ENCODE measurements at places on chromosomes 11 and 22.

GRCh38 chr11:84663731-84664130 is 963.4 kb downstream of the DLG2 start:
- no peak for DNase-seq

DNA sequence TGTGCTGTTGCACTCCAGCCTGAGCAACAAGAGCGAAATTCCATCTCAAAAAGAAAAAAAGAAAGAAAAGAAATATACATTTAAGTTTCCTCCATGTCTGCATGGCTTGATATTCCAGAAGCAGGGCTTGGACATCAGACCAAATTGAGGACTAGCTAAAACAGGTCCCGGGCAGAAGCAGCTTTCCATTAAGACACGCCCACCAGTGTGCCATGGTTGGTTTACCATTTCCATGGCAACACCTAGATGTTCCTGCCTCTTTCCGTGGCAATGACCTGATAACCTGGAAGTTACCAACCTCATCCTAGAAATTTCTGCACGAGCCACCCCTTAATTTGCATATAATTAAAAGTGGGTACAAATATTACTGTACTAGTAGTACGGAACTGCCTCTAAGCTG is 111.3 kb downstream of the NAT10 start:
- DNase-seq = no peak

- no peak for DNase-seq
Observed at GRCh38 chr11:35066030-35066429, 72.9 kb upstream of the CD44 start.

GRCh38 chr22:37330200-37331033 is 48.1 kb downstream of the CYTH4 start:
- DNase-seq = no peak

GRCh38 chr11:19311308-19312030 is 70.7 kb upstream of the E2F8 start:
- no peak for DNase-seq

GRCh38 chr11:48177661-48178060 is 38.9 kb upstream of the OR4B1 start:
- no peak for DNase-seq

- DNase-seq = no peak
Observed at GRCh38 chr11:123430721-123431497, 840 bp downstream of the GRAMD1B start.

DNA sequence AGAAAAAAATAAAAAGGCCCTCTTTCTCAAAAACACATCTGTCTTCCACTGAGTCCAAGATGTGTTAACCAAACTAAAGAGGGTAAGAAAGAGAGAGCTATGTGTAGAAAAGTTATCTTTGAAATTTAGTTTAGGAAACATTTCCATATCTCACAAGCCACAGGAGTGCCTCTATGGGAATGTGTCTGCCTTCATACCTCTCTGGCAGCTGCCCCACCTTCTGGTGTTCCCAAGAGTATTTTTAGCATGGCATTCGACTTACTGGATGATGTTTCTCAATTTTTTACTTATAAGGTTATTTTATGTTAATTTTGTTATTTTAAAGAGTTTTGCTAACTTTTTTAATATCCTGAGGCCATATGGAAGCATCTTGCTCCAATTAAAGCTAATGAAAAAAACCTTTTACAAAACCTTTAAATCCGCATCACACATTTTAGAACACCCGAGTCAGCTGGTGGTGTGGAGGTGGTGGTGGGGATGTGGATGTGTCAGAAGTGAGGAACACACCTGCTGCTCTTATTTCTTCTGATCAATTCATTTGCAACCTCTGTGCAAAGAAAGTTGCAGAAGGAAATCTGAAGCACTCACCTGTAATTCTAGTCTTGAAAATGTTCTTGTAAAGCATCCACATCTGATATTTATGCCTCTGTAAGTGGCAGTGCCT is 112.2 kb downstream of the NCAM1 start:
- DNase-seq = no peak

- DNase-seq = no peak
Observed at GRCh38 chr11:71995726-71996291, 2.9 kb upstream of the IL18BP start.

GRCh38 chr11:126816645-126817044 is 183.9 kb downstream of the KIRREL3 start:
- no peak for DNase-seq

GRCh38 chr22:27639248-27640086 is 162.1 kb downstream of the MN1 start:
- DNase-seq = no peak

DNA sequence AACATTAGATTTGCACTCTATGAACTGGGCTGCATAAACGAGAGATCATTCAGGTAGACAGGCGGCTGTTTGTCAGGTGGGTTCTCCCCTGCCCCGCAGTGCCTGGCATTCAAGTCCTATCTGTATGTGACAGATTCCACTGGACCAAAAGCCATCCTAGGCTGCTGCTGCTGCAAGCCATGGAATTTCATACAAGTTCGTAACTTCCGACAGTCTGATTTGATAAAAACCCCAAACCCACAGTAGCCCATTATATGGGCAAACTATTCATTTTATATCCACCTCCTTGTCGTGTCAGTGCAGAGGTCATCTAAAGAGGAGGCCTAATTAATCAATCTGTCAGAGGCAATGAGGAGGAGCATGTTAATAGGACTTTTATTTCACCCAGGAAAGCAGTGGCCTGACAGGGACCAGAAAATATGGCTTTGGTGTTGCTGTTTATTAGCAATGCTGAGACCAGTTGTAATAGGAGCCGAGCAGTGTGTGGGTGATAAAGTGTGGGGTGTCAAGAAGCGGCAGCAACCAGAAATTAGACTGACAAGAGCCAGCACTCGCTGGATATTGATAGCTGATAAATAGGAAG is 124.2 kb downstream of the ARL14EP start:
- no peak for DNase-seq
